Head of caudate nucleus (tissue), 42 donors: ENCODE measurements at places on chromosomes 4 and X.

- DNase-seq: peak; percentile 69
Measured at GRCh38 chr4:30720021-30720660, at the start of gene PCDH7. TSS of gene PCDH7 (plus strand) at chr4:30720369. CDS start at chr4:30721423, 1,054 bp downstream.

- DNase-seq: peak; percentile 7
Measured at GRCh38 chr4:176896211-176896610, 103.5 kb upstream of the VEGFC start.

GRCh38 chr4:1516261-1516660 is 110.0 kb upstream of the NKX1-1 start:
- DNase-seq: no peak

DNA sequence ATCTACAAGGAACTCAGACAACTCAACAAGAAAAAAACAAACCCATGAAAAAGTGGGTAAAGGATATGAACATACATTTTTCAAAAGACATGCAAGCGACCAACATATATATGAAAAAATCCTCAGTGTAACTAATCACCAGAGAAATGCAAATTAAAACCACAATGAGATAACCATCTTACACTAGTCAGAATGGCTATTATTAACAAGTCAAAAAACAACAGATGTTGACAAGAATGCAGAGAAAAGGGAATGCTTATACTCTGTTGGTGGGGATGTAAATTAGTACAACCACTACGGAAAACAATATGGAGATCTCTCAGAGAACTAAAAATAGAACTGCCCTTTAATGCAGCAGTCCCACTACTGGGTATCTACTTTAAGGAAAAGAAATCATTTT is 12.1 kb downstream of the NIPAL1 start:
- no peak for DNase-seq

- no peak for DNase-seq
Measured at GRCh38 chr4:60759518-60760245, 440.4 kb upstream of the ADGRL3 start.
